ENCODE measurements at places on chromosomes 13 and 19.
A peak's percentile ranks its signal among the peaks of the same experiment; 100 is the strongest.

- DNase-seq, result no peak
Observed at GRCh38 chr13:34847766-34848165, 94.3 kb upstream of the NBEA start.

DNA sequence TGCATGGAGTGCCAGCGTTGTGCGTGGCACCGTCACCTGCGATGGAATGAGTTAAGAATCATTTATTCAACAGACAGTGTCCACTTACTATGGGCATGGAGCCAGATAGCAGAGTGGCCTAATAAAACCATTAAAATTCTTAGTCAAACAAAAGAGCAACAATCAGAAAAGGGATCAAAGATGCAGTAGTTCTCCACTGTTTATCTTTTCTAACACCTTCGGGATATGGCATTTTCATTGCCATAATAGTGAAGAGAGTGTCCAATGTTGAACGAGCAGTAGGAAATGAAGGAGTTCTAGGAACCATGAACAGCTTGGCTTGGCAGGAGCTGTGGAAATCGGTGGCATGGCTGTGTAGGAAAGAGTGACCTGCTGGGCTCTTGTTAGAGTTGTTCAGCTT lies 2.0 kb downstream of the TNFSF11 start:
- no peak for DNase-seq

GRCh38 chr13:41568143-41568971 lies 111.0 kb downstream of the RGCC start:
- no peak for DNase-seq

GRCh38 chr19:29006057-29006735 lies 206.8 kb downstream of the UQCRFS1 start:
- DNase-seq, result no peak

DNA sequence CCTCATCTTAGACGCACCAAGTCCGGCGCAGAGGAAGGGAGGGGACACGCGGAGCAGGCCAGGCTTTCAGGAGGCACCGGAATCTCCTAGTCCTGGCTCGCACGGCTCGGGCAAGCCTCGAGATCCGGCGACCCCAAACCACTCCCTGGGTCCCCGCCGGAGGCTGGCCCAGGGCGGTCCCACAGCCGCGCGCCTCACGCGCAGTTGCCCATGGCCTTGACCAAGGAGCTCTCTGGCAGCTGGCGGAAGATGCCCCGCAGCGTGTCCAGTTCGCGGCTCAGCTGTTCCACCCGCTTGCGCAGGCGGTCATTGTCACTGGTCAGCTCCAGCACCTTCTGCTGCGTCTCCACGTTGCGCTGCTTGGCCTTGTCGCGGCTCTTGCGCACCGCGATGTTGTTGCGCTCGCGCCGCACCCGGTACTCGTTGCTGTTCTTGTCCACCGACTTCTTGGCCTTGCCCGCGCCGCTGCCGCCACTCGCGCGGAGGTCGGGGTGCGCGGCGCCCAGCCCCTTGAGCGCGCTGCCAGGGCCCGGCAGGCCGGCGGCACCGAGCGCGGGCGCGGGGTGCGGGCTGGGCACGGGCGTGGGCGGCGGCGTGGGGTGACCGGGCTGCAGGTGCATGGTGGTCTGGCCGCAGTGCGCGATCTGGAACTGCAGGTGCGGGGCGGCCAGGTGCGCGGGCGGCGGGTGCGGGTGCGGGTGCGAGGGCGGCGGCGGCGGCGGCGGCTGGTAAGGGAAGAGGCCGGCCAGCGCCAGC lies 1.0 kb downstream of the CEBPA start:
- DNase-seq, result peak; percentile 60

- DNase-seq, result no peak
Observed at GRCh38 chr13:105112561-105112960, 1422.9 kb downstream of the EFNB2 start.

DNA sequence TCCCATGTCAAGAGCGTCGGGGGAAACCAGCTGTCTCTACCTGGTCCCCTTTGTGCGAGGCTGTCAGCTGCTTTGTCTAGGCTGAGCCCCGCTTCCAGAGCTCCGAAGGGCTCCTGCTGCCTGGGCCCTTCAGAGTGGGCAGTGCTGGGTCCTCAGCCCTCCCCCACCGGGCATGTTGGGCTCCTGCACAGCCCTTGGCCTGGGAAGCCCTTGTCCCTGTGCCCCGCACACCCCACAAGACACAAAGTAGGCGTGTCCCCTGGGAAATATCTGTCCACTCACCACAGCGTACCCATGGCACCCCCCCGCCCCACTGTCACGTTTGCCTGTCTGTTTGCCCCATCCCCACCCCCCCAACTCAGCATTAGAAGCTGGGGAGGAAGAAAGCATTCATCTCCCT lies 39.6 kb upstream of the RANBP3 start:
- DNase-seq, result peak; percentile 46

DNA sequence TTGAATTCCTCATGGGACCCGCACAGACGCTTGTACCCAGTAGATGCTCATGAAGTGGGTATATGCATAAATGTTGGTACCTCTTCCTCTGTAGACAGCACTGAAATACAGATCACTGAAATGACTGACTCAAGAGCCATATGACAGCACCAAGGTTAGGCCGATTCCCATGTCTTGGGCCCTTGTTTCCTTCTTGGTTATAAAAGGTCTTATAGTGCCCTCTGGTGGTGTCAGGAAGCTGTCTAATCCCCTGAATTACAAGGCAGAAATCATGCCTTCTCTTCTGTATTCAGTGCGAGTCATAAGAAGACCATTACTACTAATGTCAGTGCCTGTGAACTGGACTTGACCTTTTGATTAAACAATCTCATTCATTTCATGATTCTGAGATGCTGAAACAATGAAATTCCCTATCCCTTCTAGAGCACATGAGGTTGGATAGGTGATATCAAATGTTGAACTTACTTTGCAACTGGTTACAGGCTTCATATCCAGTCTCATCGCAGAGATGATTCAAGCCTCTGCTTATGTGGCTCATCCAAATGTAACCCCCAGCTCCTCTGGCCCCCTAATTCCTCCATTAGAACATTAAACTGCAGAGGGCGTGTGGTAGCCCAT lies 59.7 kb downstream of the SPATA13 start:
- no peak for DNase-seq
